T-cell (primary cell): ENCODE measurements at places on chromosomes 6 and 20. TPM values are rescaled to one million over a fixed set of nuclear protein-coding genes. Genes with fewer than 3 reads are reported as not detected.

ADGRF5 gene
- 0.22 TPM for total RNA-seq

OR12D3 gene
- total RNA-seq = not detected

TFEB gene
- total RNA-seq = 19.4 TPM

ISM1 gene
- total RNA-seq = 3.9 TPM

FUCA2 gene
- 9.0 TPM for total RNA-seq

CDSN gene
- total RNA-seq = not detected

GABRR1 gene
- not detected for total RNA-seq

RBM39 gene
- 536 TPM for total RNA-seq

GPR6 gene
- not detected for total RNA-seq

FUT9 gene
- not detected for total RNA-seq

EEF1A2 gene
- 0.96 TPM for total RNA-seq

RAB5IF gene
- 59.5 TPM for total RNA-seq

TCF15 gene
- not detected for total RNA-seq

MATN4 gene
- total RNA-seq = not detected

APOBEC2 gene
- not detected for total RNA-seq

SCGN gene
- not detected for total RNA-seq

REV3L gene
- 22.1 TPM for total RNA-seq

LTB gene
- 398 TPM for total RNA-seq

HLA-DQA2 gene
- 0.64 TPM for total RNA-seq

AARS2 gene
- total RNA-seq = 25.8 TPM

HCRTR2 gene
- not detected for total RNA-seq

BCAS1 gene
- total RNA-seq = not detected

L3MBTL3 gene
- total RNA-seq = 52.8 TPM

F13A1 gene
- total RNA-seq = 0.32 TPM

SNAP25 gene
- not detected for total RNA-seq

HLA-DPA1 gene
- 35.9 TPM for total RNA-seq

LIME1 gene
- total RNA-seq = 144 TPM

DPPA5 gene
- not detected for total RNA-seq

CRIP3 gene
- 4.2 TPM for total RNA-seq

SNHG17 gene
- 59.4 TPM for total RNA-seq

ECT2L gene
- not detected for total RNA-seq

ATP6V1G2 gene
- 3.1 TPM for total RNA-seq

LAMA5 gene
- 0.68 TPM for total RNA-seq

C6orf163 gene
- 4.5 TPM for total RNA-seq

HS3ST5 gene
- total RNA-seq = not detected

BPIFB4 gene
- not detected for total RNA-seq

IL17A gene
- total RNA-seq = not detected

SMLR1 gene
- not detected for total RNA-seq

OLIG3 gene
- not detected for total RNA-seq

OPRM1 gene
- total RNA-seq = not detected

LGSN gene
- 0.18 TPM for total RNA-seq

C20orf141 gene
- total RNA-seq = not detected

PNLDC1 gene
- not detected for total RNA-seq

FANCE gene
- total RNA-seq = 5.6 TPM

VTA1 gene
- 19.9 TPM for total RNA-seq

TINAG gene
- not detected for total RNA-seq

KHDC1L gene
- not detected for total RNA-seq

L3MBTL1 gene
- 16.1 TPM for total RNA-seq

SLC26A8 gene
- total RNA-seq = not detected

ACTL10 gene
- 1.1 TPM for total RNA-seq

COL21A1 gene
- total RNA-seq = not detected
